ENCODE measurements at places on chromosomes 12 and 14. TPM values are rescaled to one million over a fixed set of nuclear protein-coding genes. Genes with fewer than 3 reads are reported as not detected.

DNA sequence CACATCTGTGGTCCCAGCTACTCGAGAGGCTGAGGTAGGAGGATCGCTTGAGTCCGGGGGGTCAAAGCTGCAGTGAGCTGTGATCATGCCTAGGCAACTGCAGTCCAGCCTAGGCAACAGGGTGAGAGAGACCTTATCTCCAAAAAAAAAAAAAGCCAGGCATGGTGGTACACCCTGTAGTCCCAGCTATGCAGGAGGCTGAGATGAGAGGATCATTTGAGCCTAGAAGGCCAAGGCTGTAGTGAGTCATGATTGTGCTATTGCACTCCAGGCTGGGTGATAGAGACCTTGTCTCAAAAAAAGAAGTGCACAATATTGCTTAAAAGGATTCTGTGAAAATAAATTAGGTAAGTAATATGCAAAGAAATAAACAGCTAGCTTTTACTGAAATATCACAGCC, 17.0 kb downstream of the NAA25 start:
- no peak for DNase-seq

DNA sequence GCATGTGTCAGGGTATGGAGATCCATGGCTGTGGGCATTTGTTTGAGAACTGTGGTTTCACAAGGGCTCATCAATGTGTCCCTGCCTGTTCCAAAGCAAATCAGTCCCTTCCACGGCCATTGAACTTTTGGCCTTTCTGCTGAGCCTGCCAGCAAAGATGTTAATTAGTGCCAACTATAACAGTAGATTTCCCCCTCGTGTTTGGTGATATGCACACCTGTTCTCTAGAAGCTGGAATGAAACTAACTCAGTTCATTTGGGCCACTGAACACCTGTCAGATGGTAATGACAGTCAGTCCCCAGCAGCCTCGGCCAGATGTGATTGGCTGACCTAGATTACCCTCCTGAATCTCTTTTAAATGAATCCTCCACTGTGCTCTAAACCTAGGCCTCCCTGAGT, 43.2 kb downstream of the IRAK3 start:
- no peak for DNase-seq

GRCh38 chr14:64779472-64779871, 75.2 kb downstream of the PLEKHG3 start:
- DNase-seq, result no peak

- no peak for DNase-seq
Measured at GRCh38 chr14:104705340-104706047, 16.1 kb downstream of the INF2 start.

Gene IL31
- not detected for total RNA-seq

Gene RNASE1
- 343 TPM for total RNA-seq
